AG09319 (cell line): ENCODE measurements at places on chromosomes 4 and X.
A peak's percentile ranks its signal among the peaks of the same experiment; 100 is the strongest.

GRCh38 chr4:148431401-148431800, 10.8 kb downstream of the NR3C2 start:
- DNase-seq = no peak

DNA sequence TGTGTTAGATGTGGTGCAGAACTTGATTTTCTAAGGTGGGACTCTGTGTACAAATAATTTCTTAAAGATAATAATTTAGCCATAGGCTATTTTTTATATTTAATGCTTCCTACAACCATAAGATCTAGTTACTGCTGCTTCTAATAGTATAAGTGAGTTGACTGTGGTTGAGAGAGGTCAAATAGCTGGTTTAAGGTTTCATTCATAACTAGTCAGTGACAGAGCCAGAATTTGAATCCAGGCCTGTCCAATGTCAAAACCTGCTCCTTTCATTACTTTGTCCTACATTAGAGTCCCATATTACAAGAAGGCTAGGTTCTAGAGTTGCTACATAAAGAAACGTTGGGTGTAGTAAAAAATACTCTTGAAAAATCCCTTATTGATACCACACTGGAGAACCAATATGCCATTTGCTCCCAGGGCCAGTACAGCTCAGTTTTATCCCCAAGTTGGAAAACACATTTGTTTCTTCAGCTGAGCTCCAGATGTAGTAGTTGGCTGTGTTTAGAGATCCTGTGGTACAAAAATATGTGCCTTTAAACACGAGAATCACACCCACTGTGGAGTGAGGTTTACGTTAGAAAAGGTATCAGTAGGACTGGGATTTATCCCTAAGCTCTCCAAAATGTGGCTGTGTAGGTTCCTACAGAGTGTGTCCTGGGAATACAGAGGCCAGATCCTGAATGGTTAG, 84.3 kb downstream of the REPS2 start:
- peak; percentile 15 for DNase-seq

- DNase-seq = no peak
These were observed 735 bp upstream of the CHRDL1 start for GRCh38 chrX:110796407-110796697.

GRCh38 chr4:92064574-92064973, 239.2 kb upstream of the GRID2 start:
- DNase-seq = no peak

DNA sequence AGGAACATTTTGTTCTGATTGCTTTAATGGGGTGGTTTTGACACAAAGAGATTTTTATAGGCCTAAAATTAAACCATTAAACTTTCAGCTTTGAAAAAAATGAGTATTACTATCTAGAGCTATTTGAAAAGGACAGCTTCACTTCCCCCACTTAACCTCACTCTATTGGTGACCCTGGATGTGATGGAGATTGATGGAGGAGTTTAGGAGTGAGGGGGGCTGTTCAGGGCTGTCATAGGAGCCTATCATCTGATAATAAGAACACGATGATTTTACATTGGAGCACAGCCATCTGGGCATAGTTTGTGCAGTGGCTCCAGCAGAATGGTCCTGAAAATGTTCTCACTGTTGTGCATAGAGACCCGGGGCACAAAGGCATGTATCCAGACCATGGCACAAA, 71.1 kb upstream of the EFNB1 start:
- no peak for DNase-seq

- no peak for DNase-seq
These were observed 292.1 kb downstream of the GASK1B start for GRCh38 chr4:157880761-157881160.

DNA sequence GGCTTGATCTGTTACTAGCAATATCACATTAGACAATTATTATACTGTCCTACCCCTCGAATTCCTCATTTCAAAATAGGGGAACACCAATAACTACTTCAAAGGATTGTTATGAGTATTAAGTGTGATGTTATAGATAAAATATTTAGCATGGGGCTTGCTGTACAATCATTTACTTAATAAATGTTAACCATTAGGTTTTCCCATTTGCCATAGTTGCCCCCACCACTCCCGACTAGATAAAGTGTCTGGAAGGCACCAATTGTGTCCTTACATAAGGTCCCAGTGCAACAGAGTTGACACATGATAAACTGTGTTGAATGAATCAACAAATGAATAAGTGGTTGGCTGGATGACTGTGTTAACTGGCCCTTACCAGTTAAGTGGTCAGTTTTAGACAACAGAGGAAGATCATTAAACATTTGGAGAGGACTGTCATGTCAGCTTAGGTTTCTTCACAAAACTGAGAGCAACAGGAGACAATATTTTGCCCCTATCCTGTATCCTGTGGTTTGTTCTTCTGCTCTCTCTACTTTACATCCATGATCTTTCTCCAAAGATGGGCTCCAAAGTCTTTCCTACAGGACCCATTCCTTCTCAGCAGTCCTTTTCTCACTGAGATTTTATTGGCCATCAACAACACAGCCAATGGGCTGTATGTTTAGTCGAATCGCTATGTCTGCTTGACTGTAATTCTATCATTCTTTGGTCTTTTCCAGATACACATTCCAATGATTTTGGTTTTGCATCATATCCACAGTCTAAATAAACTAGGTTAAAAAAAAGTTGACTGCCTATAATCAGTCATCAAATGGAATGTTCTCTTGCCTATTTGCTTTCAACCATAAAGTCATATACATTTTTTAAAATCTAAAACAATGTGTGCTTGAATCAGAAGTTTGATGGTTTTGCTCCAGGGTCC, 74.4 kb downstream of the RNF150 start:
- peak; percentile 48 for DNase-seq

- no peak for DNase-seq
These were observed 92.0 kb upstream of the MED14 start for GRCh38 chrX:40827331-40827730.

DNA sequence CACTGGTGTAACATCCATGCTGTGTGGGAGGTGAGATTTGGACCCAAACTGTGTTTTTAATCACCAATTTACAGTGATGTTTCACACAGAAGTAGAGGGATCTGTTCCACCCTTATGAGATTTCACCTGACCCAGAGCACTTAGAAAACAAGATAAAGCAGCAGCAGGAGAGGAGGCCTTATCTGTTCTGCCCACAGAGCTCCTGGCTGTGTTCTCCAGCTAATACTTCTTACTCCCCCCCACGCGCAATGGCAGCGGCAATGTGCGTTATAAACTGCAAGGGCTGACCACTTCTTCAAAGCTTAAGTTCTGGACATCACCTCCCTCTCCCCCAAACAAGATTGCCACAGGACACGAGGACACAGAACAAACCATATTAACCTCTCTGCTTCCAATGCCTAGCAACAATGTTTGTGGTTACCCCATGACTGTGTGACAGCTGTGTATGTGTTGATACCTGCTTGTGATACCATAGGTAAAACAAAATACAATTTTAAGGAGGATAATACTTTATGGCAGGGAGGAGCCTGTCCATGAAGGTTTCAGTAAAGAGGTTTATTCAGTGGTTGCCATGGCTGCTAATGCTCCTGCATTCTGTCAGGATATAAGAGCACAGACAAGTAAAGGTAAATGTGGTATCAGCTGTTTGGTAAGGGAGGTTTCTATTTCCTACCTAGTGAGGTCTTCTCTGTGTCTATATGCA, 210.0 kb downstream of the SOWAHB start:
- DNase-seq = no peak

GRCh38 chrX:41723826-41724225, at the start of gene GPR82:
TSS of gene GPR82 (plus strand) at chrX:41724181. CDS start at chrX:41727027, 2,846 bp downstream.
- no peak for DNase-seq

GRCh38 chrX:6225911-6226595, 2.6 kb downstream of the NLGN4X start:
- no peak for DNase-seq
